ENCODE measurements at places on chromosomes 2 and 18. TPM values are rescaled to one million over a fixed set of nuclear protein-coding genes. Genes with fewer than 3 reads are reported as not detected.

GRCh38 chr2:239359196-239359912, 41.5 kb downstream of the HDAC4 start:
- no peaks in the 10 kb centered on the region for H3K4me1 ChIP-seq
- H3K36me3 ChIP-seq: no peaks in the 10 kb centered on the region
- no peak for DNase-seq
- no peaks in the 10 kb centered on the region for H3K27me3 ChIP-seq
- no peak overlapping the region for H3K27ac ChIP-seq

DSG1 gene
- 3.7 TPM for polyA plus RNA-seq

TBR1 gene
- polyA plus RNA-seq: not detected

VIT gene
- polyA plus RNA-seq: not detected

DNA sequence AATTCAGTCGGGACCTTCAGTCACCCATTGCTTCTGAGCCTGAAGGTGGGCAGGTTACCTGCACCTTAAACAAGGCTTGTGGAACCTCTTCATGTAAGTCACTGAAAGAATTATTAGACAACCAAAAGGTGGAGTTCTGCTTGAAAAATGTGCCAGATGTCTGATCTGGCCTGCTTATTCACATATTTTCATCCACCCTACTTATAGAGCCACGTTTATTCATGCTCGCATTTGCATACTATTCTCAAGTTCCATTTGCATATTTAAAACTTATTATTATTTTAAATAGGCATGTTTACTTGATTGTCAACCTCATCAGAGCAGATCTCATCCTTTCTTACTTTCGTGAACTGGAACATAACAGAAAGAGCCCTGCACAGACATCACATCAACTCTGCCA, 140.0 kb upstream of the NABP1 start:
- H3K4me1 ChIP-seq: no peaks in the 10 kb centered on the region
- no peaks in the 10 kb centered on the region for H3K27me3 ChIP-seq
- H3K36me3 ChIP-seq: no peaks in the 10 kb centered on the region
- H3K27ac ChIP-seq: no peak overlapping the region

DNA sequence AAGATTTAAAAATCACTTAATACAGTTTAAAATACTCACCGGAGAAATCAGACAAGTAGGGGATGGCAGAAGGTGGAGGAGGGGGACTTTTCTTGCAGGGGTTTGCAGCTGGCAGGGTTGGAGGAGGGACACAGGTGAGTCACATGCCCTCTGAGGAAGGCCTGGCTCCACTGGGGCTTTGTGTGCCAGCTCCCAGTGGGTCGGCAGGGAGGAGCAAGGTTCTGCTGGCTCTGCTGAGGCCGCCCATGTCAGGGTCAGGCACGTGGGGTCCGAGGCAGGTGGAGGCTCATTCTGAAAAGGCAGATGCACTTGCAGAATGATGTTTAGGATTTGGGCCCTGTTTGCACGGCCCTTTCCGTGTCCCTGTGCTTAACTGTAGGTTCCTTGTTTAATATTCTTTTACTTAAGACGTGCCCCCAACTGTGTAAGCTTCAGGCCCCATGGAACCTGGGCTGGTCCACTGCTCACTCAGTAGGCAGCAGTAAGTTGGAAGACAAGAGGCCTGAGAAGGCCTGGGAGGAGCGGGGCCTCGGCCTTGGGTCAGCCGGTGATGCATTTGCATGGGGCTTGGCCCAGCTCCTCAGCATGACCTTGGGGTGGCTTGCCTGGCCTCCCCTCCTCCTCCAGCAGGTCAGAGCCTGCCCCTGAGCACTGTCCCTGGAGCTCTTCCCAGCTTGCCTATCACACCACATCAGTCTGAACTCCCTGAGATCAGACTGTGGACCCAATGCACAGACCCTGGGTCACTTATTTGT, 141.0 kb downstream of the GLI2 start:
- H3K4me1 ChIP-seq: no peaks in the 10 kb centered on the region
- no peak overlapping the region for H3K27ac ChIP-seq
- H3K36me3 ChIP-seq: no peaks in the 10 kb centered on the region
- no peak for DNase-seq

LINC00305 gene
- not detected for polyA plus RNA-seq

- no peaks in the 10 kb centered on the region for H3K27me3 ChIP-seq
- no peaks in the 10 kb centered on the region for H3K4me1 ChIP-seq
- H3K36me3 ChIP-seq: no peaks in the 10 kb centered on the region
- no peak overlapping the region for H3K27ac ChIP-seq
- H3K4me3 ChIP-seq: no peak overlapping the region
- no peak for DNase-seq
Observed at GRCh38 chr2:104289651-104290565, 564.0 kb upstream of the POU3F3 start.

DNA sequence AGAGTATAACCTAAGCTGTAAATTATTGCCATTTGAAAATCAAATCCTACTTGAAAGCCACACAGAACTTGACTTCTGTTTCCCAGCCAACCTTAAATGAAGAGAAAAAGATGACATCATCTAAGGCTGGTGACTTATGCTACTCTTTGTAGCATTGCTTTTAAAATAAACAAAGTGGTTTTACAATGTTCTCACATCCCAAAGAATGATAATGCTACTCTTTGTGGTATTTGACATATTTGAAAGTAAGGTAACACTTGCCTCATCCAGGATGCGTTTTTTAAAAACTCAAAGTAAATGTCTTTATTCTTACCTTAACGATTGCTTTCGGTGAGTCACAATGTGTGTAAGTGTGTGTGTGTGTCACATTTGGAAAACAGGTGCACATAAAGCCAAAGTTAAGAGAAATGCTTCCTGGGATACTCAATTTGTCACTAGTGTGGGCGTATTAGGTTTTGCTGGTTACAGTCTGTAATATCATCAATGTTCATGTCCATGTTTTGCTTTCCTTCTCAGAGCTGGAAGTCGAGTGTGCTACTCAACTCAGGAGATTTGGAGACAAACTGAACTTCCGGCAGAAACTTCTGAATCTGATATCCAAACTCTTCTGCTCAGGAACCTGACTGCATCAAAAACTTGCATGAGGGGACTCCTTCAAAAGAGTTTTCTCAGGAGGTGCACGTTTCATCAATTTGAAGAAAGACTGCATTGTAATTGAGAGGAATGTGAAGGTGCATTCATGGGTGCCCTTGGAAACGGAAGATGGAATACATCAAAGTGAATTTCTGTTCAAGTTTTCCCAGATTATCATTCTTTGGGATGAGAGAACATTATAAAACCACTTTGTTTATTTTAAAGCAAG, 2.6 kb downstream of the PMAIP1 start:
- H3K4me1 ChIP-seq: peaks cover 22% of the 10 kb centered on the region
- no peaks in the 10 kb centered on the region for H3K27me3 ChIP-seq
- no peaks in the 10 kb centered on the region for H3K36me3 ChIP-seq
- H3K27ac ChIP-seq: peak overlapping the region; percentile 95
- H3K4me3 ChIP-seq: peak overlapping the region; percentile 84

TMEM247 gene
- polyA plus RNA-seq: not detected

DNA sequence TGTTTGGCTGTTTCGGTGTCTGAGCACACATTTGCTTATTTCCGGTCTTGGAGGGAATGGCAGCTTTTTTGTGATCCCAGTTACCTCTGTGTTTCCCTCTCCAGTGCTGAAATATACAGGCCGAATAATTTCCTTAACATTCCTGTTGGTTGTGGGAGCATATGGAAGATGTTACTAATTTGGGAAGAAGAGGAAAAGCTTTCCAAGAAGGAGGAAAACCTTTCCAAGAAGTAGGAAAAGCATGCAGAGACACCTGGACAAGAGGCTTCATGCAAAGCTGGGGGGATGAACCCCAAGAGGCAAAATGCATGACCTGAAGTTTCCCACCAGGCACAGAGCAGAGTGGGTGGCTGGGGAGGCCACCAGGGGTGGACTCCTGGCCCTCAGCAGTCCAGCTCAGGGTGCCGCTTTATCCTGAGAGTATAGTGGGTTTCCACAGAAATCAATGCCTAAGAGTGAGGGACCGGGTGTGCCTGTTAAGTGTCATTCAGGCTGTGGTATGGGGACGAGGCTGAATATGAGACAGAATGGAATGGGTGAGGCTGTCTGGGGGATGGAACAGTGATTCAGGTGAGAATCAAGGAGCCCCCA, 25.5 kb upstream of the GNAL start:
- no peaks in the 10 kb centered on the region for H3K36me3 ChIP-seq
- H3K4me1 ChIP-seq: no peaks in the 10 kb centered on the region
- no peak overlapping the region for H3K27ac ChIP-seq
- H3K27me3 ChIP-seq: peaks cover 3% of the 10 kb centered on the region
- DNase-seq: no peak

DNA sequence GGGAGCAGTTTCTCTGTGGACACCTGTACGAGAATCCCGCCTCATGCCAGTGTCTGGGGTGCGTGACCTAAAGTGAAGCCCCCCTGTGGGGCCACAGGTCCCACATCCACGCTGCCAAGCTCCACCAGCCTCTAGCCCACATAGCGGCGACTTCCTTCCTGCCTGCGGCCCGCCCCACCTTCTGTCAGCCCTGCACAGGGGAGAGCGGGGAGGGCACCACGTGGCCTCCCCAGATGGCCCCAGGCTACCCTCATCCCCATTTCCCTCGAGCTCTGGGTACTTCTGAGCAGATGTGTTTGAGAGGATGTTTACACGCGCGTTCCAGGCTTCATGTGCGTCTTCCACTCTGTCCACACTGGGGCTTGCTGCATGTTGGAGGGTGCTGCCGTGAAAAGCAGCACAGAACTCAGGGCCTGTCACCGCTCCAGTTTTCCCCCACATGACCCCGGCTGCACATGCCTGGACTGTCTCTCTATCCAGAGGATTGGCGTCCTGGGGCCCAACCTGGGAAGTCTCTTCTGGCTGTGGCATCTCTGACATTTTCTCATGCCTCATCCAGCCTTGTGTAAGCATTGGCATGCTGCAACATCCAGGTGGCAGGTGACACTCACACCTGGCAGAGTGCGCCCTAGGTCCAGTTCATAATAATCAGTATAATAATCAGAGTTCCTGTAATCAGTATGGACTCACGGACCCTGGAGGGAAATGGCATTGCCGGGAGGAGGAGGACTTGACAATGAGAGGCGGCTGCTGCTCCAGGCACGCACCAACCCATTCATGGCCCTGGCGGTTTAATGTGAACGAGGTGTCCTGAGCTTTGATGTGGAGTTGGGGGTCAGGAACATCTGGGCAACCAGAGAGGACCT, 146.3 kb upstream of the TWIST2 start:
- H3K4me1 ChIP-seq: no peaks in the 10 kb centered on the region
- no peak overlapping the region for H3K27ac ChIP-seq
- no peak overlapping the region for H3K4me3 ChIP-seq
- H3K36me3 ChIP-seq: no peaks in the 10 kb centered on the region
- H3K27me3 ChIP-seq: no peaks in the 10 kb centered on the region

DNA sequence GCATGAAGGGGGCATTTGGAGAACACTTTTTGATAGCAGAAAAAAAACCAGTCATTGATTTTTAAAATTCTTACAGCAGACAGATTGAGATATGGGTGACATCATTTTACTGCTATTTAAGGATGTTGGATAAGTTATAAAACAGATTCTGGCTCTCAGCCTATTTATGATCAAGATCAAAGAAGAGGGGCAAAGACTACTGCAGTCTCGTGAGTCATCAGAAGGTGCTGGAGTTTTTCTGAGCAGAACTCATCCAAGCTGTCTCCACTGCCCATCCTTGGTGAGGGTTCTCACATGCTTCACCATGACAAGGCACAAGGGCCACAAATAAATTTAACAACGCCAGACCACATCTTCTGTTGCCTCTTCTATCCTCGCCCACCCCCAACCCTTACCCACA, 58.8 kb downstream of the ST6GAL2 start:
- H3K36me3 ChIP-seq: no peaks in the 10 kb centered on the region
- DNase-seq: no peak
- H3K4me3 ChIP-seq: no peak overlapping the region
- H3K27me3 ChIP-seq: no peaks in the 10 kb centered on the region

DNA sequence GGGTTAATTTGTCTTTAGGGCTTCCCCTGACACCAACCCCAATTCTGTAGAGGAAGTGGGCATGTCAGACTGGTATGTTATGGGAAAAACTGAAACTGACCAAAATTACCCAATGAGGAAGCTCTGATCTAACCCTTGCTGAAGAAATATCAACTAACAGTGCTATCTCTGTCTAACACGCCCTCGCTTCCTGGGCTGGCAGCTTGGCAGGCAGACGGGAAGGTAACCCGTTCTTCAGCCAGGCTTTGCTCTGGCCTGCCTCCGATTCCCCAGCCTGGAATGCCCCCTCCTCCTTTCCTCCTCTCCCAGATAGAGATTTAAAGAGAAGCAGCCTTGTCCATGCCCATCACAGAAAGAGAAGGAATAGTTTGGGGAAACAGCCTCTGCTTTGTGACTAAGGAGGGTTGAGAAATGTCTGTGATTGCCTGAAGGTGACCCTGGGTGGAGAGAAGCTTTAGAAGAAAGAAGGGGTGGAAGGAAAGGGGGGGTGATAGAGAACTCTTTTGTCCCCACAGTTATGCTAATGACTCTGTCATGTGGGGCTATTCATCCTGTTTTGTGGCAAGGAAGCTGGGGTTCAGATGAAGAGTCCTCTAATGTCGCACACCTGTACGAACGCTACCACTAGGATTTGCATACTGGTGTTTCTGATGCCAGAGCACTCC, 15.4 kb downstream of the HK2 start:
- H3K27ac ChIP-seq: peak overlapping the region; percentile 80
- H3K27me3 ChIP-seq: no peaks in the 10 kb centered on the region
- peaks cover 55% of the 10 kb centered on the region for H3K4me1 ChIP-seq
- peak; percentile 62 for DNase-seq

- H3K4me3 ChIP-seq: peak overlapping the region; percentile 39
- H3K27ac ChIP-seq: peak overlapping the region; percentile 54
- H3K36me3 ChIP-seq: peaks cover 3% of the 10 kb centered on the region
- DNase-seq: no peak
Observed at GRCh38 chr2:134250840-134251461, 2.9 kb upstream of the MGAT5 start.

- peak overlapping the region; percentile 94 for H3K27ac ChIP-seq
- H3K4me1 ChIP-seq: peaks cover 38% of the 10 kb centered on the region
Observed at GRCh38 chr2:157471078-157471477, 27.2 kb upstream of the CYTIP start.

TUBA3D gene
- not detected for polyA plus RNA-seq

DNA sequence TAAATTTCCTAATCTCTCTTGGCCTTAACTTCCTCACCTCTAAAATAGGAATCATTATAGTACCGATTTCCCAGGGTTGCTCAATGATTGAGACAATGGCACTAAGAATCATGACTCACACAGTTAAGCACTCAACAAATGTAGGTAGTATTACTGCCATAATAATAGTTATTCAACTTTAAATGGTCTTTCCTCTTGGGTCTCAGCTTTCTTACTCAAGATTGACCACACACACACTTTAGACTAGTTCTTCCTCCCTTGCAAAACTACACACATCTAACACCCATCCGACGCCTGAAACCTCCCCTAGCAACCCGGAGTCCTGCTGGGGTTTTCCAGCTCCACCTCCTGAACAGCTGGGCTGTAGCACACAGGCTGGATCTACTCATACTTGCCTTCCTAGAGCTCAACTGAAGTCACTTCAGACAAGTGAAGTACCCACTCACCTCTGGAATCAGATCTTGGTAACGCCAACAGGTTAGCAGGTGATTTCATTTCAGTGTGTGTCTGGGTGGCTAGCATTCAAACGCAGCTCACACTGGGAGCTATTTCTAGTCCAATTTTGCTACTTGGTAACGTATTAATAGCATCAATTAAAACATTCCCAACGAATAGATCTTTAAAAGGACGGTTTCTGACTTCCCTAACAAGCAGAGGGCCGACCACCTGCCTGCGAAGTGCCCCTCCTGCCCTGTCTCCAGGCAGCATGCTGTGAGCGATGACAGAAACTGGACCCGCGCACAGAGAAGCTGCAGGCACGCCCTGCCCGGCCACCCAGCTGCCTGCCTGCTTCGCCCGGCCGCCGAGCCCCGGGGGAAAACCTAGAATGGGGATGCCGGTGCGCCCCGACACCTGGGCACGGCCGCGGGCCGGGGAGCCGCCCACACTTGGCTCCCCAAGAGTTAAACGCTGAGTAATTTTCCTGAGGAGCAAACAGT, 1.1 kb downstream of the UXS1 start:
- no peaks in the 10 kb centered on the region for H3K27me3 ChIP-seq
- H3K4me3 ChIP-seq: peak overlapping the region; percentile 92
- peak overlapping the region; percentile 68 for H3K27ac ChIP-seq
- no peaks in the 10 kb centered on the region for H3K36me3 ChIP-seq
- peaks cover 18% of the 10 kb centered on the region for H3K4me1 ChIP-seq
